Hepatocyte (in vitro differentiated cells): ENCODE measurements at places on chromosomes 12 and 14. TPM values are rescaled to one million over a fixed set of nuclear protein-coding genes. Genes with fewer than 3 reads are reported as not detected.

HOTAIR gene
- 0.82 TPM in 1 of 2 replicates, not detected in the other for polyA plus RNA-seq

MYF6 gene
- not detected in 2 replicates for polyA plus RNA-seq

PHETA1 gene
- 14.2 and 24.6 TPM in 2 replicates for polyA plus RNA-seq

- no peak for DNase-seq
- no peak overlapping the region for H3K4me3 ChIP-seq
- H3K27me3 ChIP-seq = no peaks in the 10 kb centered on the region
- H3K36me3 ChIP-seq = no peaks in the 10 kb centered on the region
Observed at GRCh38 chr12:12954356-12954755, 2.4 kb upstream of the GPRC5D start.

GRCh38 chr12:43973993-43974392, 138.1 kb downstream of the TMEM117 start:
- DNase-seq = no peak

- no peaks in the 10 kb centered on the region for H3K27me3 ChIP-seq
- H3K36me3 ChIP-seq = no peaks in the 10 kb centered on the region
- no peak overlapping the region for H3K27ac ChIP-seq
- no peak overlapping the region for H3K4me3 ChIP-seq
Observed at GRCh38 chr12:4322726-4323125, 1.7 kb downstream of the TIGAR start.

DNA sequence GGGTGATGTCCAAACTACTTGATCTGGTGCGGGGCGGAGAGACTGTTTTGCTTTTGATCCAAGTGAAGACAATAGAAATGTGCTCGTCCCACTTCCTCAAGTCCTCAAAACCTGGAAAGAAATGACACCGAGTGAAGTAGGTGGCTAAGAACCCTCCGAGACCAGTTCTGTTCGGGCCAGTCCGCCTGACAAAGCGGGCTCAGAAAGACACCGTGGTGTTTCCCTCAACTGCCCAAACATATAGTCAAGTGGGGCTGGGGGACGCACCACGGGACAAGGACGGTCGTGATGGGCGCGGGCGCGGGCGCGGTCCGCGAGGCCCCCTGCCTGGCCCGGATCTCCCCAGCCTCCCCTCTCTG, 1.6 kb downstream of the PHLDA1 start:
- H3K4me3 ChIP-seq = peak overlapping the region; percentile 74
- peak overlapping the region; percentile 91 for H3K27ac ChIP-seq
- H3K4me1 ChIP-seq = peaks cover 9% of the 10 kb centered on the region
- no peaks in the 10 kb centered on the region for H3K27me3 ChIP-seq

DNA sequence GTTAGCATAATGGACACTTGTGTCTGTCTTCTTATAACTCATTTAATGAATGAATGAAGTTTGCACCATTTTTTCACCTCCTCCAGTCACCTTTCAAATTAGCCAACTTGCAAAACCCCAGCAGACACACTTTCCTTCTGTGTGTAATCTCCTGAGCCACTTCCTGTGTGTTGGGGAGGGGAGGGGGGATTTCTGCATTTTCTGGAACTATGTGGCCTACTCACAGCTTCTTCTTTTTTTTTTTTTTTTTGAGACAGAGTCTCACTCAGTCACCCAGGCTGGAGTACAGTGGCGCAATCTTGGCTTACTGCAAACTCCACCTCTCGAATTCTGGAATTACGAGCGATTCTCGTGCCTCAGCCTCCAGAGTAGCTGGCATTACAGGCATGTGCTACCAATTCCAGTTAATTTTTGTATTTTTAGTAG, 4.1 kb upstream of the SERPINA1 start:
- H3K4me3 ChIP-seq = no peak overlapping the region
- H3K27me3 ChIP-seq = no peaks in the 10 kb centered on the region
- peaks cover 37% of the 10 kb centered on the region for H3K4me1 ChIP-seq
- peak overlapping the region; percentile 17 for H3K27ac ChIP-seq

DNA sequence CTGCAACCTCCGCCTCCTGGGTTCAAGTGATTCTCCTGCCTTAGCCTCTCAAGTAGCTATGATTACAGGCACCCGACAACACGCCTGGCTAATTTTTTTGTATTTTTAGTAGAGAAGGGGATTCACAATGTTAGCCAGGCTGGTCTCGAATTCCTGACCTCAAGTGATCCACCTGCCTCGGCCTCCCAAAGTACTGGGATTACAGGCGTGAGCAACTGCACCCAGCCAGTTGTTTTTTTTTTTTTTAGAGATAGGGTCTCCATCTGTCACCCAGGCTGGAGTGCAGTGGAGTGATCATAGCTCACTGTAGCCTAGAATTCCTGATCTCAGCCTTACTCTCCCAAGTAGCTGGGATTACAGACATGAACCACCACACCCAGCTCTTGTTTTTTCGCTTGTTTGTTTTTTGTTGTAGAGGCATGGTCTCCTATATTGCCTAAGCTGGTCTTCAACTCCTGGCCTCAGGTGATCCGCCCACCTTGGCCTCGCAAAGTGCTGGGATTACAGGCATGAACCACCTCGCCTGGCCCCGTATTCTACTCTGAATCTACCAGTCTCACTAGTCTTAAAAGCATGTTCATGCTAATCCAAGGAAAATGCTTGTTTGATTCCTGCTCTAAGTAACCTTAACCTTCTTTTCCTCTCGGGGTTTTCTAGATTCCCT, 31.7 kb upstream of the STRN3 start:
- H3K36me3 ChIP-seq = no peaks in the 10 kb centered on the region
- peaks cover 15% of the 10 kb centered on the region for H3K4me1 ChIP-seq
- no peak for DNase-seq
- H3K4me3 ChIP-seq = no peak overlapping the region
